Activated CD8-positive, alpha-beta memory T cell treated with anti-CD3 and anti-CD28 coated beads for 1 hour (primary cell): ENCODE measurements at places on chromosomes 3 and 15.

GRCh38 chr3:138066383-138066782, 49.0 kb downstream of the DZIP1L start:
- no peak for DNase-seq

DNA sequence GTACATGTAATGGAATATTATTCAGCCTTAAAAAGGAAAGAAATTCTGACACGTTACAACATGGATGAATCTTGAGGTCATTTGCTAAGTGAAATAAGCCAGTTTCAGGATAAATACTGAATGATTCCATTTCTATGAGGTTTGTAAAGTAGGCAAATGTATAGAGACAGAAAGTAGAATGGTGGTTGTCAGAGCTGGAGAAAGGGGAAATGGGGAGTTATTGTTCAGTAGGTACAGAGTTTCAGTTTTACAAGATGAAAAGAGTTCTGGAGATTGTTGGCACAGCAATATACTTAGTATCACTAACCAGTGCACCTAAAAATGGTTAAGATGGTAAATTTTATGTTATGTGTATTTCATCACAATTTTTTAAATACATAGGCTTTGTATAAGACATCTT, 60.6 kb downstream of the USP8 start:
- no peak for DNase-seq

DNA sequence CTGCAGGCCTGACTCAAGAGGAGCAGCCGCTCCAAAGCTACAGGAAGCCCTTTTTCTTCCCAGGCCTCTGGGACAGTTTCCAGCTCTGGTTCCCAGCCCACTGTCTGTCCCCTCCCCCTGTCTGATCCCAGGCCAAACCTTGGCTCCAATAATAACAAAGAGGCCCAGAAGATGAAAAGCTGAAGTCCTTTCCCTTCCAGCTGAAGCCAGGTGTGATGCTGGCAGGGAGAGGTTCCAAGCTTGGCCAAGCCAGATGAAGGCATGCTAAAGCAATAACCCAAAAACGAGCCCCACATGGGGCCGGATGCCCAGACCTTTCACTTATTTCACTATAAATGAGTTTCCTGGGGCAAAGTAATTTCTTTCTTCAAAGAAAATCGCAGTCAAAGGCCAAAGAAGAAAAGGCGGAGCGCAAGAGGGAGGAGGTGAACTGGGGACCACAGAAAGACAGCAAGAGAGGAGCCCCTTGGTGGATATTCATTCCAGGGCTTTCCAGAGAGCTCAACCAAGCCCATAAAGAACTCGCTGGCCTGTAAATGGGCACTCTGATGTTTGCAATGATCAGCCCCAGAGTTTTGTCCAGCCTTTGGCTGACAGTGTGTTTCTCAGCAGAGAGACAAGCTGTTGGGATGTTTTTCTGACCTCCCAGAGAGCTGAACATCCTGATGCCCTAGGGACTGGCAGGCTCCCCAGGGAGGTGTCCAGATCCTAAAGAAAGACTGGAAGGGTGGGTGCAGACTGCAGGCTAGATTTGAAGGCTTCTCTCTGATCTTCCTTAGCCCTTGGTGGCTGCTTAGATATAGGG, 157.6 kb downstream of the UACA start:
- no peak for DNase-seq

GRCh38 chr3:30775040-30775439, 119.4 kb downstream of the GADL1 start:
- DNase-seq, result no peak

GRCh38 chr3:181694805-181695660, 16.7 kb upstream of the SOX2 start:
- no peak for DNase-seq

- DNase-seq, result no peak
Measured at GRCh38 chr3:25294169-25294805, 133.8 kb upstream of the RARB start.

- no peak for DNase-seq
Measured at GRCh38 chr15:87614704-87615103, 641.8 kb downstream of the NTRK3 start.

DNA sequence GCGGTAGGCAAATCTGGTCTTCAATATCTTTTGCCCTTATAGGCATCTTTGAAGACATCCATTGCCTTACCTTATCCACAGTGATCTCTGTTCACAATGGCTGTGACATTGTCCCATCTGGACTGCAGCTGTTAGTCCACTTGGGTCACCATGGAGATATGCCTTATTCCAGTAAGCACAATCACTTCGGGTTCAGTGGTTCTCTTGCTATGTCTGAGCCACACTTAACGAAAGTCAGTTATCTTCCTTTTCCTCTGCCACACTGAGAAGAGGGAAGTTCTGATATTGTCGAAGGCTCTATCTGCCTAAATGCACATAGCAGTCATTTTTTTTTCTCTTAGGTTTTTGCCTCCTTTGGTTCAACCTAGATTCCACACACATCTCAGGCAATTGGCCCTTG, 119.0 kb upstream of the SATB1 start:
- DNase-seq, result no peak

GRCh38 chr3:160395297-160395696, 3.7 kb downstream of the IFT80 start:
- DNase-seq, result no peak

DNA sequence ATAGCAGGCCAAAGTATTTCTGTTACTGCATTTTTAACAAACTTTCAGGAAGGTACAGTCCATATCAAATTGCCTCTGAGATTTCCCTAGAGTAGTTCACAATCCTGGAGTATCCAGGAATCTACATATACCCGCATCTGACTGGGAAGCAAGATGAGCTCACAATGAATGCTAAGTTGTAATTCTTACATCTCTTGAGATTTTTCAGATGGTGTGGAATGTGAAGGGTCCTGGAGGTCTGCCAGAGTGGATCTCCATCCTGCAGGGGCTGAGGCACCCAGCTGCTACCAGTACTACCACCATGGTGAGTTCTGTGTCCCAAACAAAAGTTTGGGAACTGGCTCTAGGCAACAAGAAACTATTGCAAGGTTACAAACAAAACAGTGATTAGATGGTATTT, 156.7 kb upstream of the CCDC54 start:
- DNase-seq, result no peak

DNA sequence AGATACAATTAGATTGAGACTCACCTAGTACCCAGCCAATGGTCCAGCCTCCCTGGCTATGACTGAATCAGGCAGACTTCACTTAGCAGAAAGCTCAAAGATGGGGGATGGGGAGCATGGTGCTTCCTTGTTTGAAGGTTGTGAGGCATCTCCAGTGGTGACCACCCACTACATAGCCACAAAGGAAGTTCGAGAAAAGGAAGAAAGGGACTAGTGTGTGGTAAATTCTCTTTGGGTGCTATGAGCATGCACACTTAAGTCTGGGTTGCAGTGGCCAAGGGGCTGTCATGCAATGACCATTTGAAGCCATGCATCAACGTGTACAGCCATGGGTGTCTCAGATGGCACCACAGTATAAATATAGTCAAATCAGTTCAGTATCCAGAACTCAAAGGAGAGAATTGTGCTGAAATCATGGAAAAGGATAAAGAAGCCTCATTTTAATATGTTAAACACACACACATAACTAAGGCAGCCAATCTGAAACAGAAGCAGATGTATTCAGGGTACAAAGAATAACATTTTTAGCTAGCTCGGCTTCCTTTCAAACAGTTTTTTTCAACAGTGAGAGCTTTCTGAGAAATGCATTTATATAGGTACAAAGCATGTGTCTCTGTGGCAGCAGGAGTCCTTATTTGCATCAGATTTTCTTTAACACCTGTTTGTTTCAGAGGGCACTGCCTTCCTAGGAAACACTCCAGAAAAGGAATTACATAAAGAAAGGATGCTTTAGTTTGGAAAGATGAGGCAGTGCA, 275.5 kb downstream of the GAP43 start:
- no peak for DNase-seq

DNA sequence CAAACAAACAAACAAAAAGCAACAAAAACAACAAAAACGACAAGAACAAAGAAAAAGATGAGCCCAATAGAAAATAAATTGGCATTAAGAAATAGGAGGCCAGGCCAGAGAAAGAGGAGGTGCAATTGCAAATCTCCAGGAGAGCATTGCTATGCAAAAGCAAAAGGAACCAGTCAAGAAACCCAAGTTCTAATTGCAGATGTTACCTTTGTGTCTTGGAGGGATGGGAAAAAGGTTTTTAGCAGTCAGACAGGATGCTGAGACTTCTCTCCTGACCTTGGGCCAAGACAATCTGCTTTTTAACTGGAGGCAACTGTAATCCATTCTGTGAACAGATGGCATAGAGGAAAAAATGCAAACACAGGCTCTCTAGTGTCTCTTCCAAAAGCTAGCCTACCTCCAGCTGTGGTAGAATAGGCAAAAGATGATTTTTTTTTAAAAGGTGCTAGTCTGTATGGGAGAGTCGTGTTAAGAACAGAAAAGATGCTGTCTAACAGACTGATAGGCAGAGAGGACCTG, 56.4 kb downstream of the LSAMP start:
- DNase-seq, result no peak

GRCh38 chr15:58472821-58473581, 41.2 kb downstream of the LIPC start:
- no peak for DNase-seq

GRCh38 chr3:4231041-4231440, 72.1 kb upstream of the SETMAR start:
- DNase-seq, result no peak

- DNase-seq, result no peak
Measured at GRCh38 chr3:64163019-64163754, 62.1 kb downstream of the PRICKLE2 start.

DNA sequence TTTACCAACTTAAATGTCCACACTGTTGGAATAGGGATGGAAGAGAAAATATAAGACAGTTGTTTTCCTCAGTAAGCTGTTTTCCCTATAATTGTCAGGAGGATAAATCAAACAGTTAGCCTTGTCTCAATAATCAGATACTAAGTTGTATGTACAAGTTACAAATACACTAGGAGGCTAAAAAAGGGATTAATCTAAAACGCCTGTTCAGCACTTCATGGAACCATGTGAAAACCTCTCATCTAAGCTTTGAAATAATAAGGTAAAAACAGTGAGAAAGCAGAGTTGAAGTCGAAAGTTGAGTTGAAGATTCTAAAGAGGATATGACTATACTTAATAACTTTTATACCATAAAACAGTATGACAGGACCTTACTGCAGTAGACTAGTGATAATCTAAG, 62.0 kb downstream of the CALML4 start:
- DNase-seq, result no peak

DNA sequence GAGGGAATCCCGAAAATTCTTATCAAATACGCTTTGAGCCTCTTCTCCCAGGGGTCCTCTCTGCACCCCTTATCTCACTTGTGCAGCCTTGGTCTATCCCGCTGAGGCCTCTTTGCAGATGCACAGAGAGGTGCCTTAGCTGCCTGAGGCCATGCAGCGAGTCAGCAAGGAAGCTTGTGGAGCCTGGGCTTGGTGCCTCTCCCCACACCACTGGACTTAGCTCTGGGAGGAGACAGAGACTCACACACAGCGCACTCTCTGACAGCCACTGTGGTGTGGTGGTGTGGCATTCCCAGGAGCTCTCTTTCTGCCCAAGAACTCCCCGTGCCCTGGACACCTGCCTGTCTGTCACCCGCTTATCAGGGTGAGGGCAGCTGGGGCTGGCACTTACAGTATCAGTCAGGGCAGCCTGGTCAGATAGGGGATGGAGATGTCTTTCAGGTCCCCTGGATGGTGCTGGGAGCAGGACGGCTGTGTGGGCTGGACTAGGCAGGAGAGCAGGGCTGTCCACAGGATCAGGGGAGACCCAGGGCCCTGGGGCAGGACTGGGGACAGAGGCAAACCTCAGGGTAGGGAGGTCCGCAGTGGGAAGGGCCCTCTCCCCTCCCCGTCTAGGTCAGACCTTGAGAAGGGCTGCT, 10.2 kb upstream of the LINGO1 start:
- DNase-seq, result no peak

- DNase-seq, result no peak
Measured at GRCh38 chr3:169871129-169871886, 1.6 kb upstream of the LRRC31 start.
